Frontal cortex (tissue), 4 donors: ENCODE measurements at places on chromosomes 5 and 9.

DNA sequence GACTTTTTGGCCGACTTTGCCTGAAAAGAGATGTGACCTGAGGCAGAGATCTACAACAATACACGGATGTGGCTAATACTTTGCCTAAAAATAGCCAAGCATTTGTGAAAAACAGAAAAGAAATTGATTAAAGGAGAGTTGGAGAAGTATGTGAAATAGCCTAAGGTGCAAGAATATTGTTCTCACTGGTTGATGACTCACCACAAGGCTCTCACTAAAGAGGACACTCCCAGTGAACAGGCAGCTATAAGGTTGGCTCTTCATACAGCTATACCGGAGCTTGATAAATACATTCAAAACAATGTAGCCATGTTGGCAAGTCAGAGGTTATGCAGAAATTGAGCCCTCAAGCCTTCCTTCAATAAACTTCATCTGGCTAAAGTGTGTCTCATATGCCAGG is 317.2 kb upstream of the GRAMD2B start:
- DNase-seq, result no peak

DNA sequence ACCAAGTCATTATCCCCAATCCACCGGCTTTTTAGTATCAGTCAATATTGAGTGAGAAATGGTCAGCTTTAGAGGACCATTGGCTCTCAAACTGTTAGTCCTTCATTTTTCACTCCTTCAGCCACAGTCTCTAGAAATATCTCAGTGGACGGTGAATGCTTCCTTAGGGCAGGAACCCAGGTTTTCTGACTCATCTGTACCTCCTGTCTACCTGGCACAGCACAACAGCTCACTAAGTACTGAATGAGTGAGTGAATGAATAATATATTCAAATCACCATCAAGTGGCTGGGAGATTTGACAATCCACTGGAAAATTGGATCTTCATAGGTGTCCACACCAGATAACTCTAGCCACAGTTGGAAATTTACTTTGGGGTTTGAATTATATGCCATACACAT is 609.5 kb upstream of the CLINT1 start:
- no peak for DNase-seq

DNA sequence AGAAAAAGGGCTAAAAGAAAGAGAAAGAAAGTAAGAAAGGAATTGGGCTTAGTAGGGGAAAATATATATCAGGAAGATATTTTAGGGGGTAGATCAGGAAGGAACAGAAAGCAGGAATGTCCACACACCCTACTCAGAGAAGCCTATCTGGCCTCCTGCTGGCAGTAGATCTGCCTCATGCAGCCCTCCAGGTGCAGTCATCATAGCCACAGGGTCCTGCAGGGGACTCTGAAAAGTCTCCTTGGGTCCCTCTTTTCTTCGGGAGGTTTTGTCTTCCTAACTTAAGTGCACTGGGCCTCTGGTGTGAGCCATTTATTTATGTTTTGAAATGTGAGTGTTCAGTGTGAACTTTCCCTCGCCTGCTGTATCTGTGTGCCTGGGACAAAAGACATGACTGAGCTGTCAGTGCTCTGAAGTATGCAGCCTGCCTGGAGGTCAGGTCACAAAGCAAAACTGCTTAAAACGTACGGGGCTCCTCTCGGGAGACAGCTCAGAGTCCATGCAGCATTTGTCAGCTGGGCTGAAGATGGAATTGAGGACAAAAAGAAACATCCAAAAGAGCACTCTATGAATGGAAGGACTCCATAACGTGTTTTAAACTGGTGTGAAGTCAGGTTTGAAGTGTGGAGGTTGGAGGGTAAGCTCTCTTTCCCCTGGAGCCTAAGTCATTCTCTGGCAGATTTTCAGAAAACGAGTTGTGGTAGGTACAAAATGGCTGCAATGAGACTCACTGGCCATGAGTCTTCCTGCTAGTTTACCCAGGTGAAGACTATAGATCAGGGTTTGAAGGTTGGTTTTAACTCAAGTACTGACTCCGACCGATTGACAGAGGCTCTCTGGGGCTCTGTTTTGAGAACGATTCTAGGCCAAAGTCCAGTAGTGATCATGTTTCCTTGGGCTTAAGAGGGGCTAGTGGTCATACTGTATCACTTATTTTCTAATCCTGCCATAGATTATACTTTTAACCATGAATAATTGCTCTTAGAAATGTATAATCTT is 151.8 kb upstream of the GDNF start:
- DNase-seq, result no peak

DNA sequence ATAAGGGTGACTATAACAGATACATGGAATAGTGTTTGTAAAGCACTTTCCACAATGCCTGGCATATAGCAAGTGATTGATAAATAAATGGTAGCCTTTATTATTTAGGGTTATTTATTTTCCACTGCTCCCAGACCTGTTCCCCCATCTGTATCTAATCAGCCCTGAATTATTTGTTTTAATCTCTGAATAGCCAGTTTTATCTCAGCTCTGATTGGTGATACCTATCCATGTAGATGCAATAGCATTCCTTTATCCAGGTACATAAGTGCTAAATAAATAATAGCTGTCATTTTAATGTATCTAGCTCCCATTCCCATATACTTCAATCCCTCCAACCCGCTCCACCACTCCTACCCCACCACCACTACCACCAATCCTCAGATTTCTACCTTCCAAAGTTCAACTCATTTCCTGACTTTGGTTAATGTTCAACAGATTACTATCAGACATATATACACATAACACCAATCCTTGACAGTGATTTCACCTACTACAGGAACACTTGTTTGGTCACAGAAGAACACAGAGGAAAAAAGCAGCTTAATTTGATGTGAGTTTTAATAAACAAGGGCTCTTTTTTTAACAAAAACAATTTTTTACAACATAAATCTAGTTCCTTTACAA is 14.0 kb downstream of the PRKAA1 start:
- DNase-seq, result no peak

DNA sequence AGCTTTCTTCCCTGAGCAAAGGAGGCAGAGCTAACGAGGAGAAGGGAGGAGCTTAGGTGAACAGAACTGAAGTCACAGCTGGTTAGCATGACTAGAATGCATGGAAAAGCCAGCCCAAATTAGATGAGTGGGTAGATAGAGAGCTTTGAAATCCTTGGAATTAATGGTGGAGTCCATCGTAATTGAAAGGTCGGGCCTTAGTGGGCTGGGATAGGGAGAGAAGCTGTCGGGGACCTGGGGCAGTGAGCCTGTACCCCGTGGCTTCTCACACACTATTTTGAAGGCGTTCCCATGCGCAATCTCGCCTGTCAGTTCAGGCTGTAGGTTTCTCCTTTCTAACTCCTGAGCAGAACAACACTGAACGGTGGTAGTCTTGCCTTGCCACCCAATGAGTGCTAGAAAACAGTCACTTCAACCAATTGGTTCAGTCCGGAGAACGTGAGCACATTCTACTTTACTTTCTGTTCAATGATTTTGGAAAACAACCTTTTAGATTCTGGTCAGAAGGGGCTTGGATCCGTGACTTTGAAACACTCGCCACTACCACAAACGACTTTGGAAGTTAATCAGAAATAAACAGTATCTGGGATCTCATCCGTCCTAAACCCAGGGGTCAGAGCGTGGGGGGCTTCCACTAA is 655 bp upstream of the RAI14 start:
- DNase-seq, result peak; percentile 45

DNA sequence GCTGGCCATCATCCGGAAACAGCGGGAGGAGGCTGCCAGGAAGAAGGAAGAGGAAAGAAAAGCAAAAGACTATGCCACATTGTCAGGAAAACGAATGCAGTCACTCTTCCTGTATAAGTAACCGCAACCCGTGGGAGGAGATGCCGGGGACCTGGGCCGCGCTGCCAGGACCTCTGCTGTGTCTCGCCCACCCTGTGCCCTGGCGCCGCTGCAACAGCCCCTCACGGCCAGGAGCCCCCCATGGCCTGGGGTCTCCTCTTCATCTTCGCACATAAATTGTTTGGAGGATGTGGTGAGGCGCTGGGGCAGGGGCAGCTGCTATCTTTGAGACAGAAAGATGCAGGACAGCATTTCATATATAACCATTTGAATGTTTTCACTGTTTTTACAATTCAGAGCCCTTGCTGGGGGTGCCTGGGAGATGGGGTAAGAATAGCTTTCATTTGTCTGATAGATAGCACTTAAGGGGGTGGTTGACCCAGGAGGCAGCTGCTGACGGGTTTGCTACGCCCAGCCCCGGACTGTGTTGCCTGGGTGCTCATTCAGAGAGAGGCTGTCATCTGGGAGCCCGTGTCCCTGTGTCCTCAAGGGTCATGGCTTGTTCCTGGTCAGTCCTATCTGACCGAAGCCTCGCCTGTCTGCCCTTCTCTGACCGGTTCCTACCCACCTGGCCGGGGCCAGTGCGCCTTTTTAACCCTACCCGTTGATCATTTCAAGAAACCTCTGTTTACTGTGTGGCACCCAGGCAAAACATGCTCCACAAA is 1067.7 kb upstream of the COX7C start:
- DNase-seq, result no peak

GRCh38 chr9:96158909-96159575 is 142.9 kb downstream of the HSD17B3 start:
- DNase-seq, result no peak

GRCh38 chr9:89515416-89515815 is 17.5 kb upstream of the SEMA4D start:
- no peak for DNase-seq

- DNase-seq, result no peak
These were observed 63.3 kb upstream of the GABRP start for GRCh38 chr5:170720179-170720578.
